NCI-H2107 (cell line): ENCODE measurements at places on chromosomes 4 and X.

DNA sequence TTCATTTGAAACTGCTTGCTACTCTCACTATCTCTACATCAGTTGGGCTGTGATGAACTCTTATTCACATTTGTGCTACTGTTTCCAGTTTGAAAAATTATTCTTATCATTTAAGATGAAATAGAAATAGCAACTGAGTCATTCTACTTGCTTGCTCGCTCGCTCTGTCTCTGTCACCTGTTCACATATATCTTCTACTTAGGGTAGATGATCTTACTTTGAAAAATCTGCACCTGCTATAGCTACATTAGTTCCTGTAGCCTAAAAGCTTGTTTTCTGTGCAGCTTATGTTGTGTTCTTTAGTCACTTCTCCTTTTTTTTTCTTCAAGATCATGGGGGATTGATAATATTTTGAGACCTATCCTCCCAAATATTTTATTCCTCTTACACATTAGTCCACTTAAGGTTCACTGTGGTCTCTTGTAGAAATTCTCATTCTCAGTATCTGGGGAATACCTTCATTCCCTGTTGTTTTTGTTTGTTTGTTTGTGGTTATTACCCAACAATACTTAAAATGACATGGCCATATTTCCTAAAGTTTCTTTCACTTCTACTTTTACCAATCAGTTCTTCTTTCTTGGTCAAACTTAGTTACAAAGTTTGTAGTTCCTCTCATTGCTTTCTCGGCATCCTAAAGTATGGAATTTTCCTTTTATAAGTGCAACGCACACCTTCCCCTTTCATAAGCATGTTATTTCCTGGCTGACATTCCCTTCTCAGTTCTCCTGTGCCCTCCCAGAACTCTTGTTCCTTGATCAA is 36.5 kb downstream of the CLCN5 start:
- no peak for DNase-seq

DNA sequence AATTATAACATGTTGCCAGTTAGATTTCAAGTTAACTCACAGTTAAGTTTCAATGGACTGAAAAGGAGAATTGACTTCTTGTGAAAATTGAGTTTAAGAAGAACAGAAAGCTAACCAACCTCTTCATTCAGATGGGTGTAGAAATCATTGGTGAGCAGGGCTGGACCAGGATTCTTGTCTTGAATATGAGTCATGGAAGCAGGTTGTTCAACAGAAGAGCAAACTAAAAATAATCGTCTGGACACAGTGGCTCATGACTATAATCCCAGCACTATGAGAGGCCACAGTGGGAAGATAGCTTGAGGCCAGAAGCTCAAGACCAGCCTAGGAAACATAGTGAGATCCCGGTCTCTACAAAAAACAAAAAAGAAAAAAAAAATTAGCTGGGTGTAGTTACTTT is 98.2 kb downstream of the ARSJ start:
- DNase-seq: no peak

DNA sequence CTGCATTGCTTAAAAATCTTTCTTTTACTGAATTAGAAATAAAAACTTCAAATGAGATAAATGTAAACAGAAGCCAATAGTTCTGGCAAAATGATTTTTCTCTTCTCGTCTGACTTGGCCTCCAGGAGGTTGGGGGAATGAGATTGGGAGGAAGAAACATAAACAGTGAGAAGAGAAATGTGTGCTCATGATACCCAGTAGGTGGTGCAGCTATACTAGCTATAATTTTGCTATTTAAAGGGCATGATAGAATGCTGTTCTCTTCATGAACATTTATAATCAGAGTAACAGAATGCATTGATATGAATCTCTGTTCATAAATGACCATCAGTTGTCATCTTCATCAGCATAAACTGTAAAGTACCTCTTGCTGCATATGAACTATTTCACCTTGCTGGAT is 85.5 kb downstream of the TACR3 start:
- DNase-seq: no peak

DNA sequence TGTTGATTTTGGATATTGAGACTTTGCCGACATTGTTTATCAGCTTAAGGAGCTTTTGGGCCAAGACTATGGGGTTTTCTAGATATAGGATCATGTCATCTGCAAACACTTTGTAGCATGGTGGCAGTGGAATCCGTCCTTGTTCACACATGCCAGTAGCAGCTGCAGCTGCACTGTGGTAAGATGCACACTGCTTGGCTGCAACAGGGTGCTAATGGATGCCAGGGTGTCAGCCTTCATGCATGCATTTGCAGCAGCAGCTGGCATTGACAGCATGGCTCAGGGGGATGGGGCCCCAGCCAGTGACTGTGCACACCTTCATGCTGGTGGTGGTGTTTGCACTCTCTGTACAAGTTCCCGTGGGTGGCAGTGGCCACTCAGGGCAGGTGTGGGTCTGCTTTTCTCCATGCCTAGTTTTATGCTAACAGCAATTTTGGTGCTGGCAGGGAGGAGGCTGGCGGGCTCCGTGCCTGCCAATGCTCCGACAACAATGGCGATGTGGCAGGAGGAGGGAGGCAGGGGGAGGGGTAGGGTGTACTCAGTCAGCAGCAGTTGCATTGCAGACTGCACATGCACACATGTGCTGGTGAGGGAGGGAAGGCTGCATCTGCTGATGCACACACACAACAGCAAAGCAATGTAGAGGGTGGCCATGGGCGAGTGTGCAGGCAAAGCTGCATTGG is 37.5 kb downstream of the BEX3 start:
- DNase-seq: no peak

DNA sequence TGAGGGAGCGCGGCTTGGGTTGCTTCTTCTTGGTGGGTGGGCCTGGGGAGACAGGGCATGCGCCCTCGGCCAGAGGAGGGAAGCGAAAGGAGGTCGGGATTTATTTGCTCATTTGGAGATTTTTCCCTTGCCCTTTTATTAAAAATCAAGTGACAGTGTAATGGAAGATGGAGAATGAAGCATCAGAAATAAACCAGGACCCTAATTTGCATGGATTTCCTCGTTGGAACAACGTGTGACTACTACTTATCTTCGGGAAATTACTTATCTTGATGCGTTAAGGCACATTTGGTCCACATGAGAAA is 709 bp upstream of the CLOCK start:
- DNase-seq: no peak
